ENCODE measurements at places on chromosomes 16 and 17. TPM values are rescaled to one million over a fixed set of nuclear protein-coding genes. Genes with fewer than 3 reads are reported as not detected.

Gene SCGB1C2
- total RNA-seq, result not detected

Gene EVPL
- not detected for total RNA-seq

Gene RNF43
- total RNA-seq, result 2.3 TPM

Gene GRIN2A
- 0.15 TPM for total RNA-seq

Data from melanocyte of skin (primary cell).